Adipocyte (in vitro differentiated cells): ENCODE measurements at places on chromosomes 6 and 20.

GRCh38 chr20:19222520-19223040 is 10.1 kb downstream of the SLC24A3 start:
- no peak for DNase-seq

GRCh38 chr6:3285732-3286131 is 27.0 kb downstream of the PSMG4 start:
- no peak for DNase-seq

GRCh38 chr6:17091122-17091521 is 10.7 kb upstream of the STMND1 start:
- DNase-seq = peak; percentile 56

DNA sequence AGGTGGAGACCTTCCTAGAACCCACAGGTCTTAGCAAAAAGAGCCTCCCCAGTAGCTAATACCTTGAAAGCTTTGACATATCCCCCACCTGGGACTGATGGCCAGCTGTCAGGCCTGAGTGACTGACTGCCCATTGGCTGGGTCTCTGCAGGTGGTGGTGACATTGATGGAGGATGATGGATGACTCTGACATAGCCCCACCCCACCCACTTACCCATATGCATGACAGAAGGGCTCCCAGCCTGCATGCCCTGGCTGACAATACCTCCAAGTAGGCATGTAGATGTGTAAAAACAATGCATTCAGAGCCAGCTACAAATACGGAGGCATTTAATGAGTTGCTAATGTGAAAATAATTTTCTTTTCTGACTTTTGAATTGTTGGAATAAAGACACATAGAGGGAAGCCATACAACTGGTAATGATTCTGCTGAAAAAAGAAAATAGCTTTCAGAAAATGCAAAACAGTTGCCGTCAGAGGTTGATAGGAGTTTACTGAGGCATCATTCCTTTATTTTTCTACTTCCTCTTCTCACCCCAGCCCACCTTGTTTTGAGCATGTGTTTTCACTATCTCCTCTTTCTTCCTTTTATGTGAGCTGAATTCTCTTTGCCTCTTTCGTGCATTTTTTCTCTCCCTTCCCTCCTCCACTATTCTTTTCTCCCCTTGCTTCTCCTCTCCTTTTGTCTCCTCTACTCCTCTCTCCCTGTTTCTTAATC is 70.6 kb downstream of the OLIG3 start:
- DNase-seq = no peak

DNA sequence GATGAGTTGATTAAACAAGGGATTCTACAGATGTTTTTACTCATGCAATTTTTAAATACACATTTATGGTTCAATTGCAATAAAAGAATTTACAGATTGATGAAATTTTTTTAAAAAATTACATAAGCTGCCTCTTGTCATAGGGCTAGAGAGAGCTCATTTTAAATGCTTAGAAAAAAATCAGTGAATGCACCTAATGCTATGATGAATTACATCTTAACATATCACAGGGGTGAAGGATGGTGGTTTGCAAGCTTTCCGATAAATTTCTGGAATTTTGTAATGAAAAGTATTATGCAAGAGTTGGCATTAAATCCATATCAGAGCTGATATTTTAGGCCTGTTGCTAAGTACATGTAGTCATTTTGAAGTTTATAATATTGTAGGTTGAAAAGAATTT is 29.6 kb downstream of the DSE start:
- DNase-seq = peak; percentile 62

GRCh38 chr6:127547215-127547614 is 28.1 kb upstream of the MTCL3 start:
- peak; percentile 20 for DNase-seq

GRCh38 chr20:32789896-32790750 is 27.9 kb downstream of the DNMT3B start:
- DNase-seq = peak; percentile 91

DNA sequence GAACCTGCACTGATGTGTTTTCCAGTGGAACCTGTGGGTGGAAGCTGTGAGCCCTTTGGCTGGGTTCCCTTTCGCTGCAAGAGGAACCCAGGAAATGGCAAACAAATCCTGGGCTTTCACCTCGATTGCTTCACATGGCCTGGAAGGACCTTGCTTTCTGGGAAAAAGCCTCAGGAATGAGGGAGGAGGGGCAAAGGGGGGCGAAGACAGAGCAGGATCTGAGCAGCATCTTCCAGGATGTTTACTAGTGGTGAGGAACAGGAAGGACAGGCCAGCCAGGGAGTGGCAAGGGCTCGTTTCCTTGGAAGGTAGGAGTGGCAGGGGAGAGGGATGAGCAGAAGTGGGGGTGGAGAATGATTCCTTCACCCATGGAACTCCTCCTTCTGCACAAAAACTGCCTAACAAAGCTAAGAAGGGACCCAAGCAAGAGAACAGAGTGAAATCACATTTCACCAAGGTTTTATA is 5.9 kb downstream of the SLC2A10 start:
- DNase-seq = peak; percentile 62

GRCh38 chr20:1456300-1456699 is 10.3 kb downstream of the NSFL1C start:
- DNase-seq = peak; percentile 29

DNA sequence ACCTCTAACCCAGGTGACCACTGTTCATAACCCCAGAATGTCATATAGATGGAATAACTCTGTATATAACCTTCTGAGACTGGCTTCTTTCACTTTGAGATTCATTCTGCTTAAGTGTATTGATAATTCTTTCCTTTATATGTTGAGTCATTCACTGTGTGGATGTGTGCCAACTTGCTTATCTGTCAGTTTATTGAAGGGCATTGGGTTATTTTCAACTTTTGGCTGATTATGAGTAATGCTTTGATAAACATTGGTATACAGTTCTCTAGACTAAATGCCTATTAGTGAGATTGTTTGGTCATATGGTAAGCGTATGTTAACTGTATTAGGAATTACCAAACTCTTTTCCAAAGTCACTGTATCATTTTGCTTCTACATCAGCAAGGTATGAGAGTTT is 453.4 kb upstream of the SPTLC3 start:
- no peak for DNase-seq
